Activated CD4-positive, alpha-beta T cell treated with anti-CD3 and anti-CD28 coated beads for 36 hours (primary cell): ENCODE measurements at places on chromosomes 3 and 15. TPM values are rescaled to one million over a fixed set of nuclear protein-coding genes. Genes with fewer than 3 reads are reported as not detected.

DNA sequence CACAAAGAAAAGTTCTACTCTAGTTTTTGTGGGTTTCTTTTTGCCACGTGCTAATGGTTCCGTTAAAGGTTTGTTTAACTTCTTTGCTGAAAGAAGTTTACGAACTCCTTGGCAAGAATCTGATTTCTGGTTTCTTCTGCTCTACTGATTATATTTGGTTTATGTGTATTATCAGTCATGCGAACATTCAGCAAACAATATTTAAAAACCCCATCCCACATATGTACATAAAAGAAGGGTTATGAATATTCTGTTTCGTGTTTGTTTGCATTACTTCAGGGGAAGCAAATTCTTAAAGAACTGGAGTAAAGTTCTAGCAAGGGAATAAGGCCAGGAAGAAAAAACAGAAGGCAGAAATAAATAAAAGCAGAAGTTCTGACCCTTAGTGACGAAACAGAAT lies 9.8 kb downstream of the LARS2 start:
- DNase-seq = no peak
- no peak overlapping the region for H3K27ac ChIP-seq
- peaks cover 52% of the 10 kb centered on the region for H3K36me3 ChIP-seq

KCNAB1 gene
- total RNA-seq = not detected

SEMA6D gene
- total RNA-seq = not detected

PTH1R gene
- total RNA-seq = not detected

DUOXA2 gene
- total RNA-seq = not detected

DNA sequence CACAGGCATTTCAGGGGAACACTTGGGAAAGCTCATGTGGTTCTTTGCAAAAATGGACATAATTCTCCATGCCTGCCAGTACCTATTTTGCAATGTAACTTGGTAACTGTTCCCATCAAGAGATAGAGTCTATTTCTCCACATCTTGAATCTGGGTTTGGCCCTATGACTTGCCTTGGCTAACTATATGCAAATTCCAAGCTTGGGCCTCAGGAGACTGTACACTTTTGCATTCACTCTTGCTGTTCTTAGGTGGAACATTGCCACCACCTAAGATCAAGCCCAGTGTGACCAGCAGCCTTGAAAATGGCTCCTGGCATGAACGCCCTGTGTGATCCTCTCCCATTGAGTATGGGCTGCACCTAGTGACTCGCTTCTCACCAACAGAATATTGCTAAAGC lies 19.8 kb upstream of the SMAD6 start:
- no peak for DNase-seq
- H3K4me3 ChIP-seq = no peak overlapping the region
- no peaks in the 10 kb centered on the region for H3K4me1 ChIP-seq
- no peaks in the 10 kb centered on the region for H3K27me3 ChIP-seq
- H3K36me3 ChIP-seq = no peaks in the 10 kb centered on the region

GRCh38 chr15:28977377-28978010 lies 91.7 kb downstream of the APBA2 start:
- no peak overlapping the region for H3K4me3 ChIP-seq
- H3K27me3 ChIP-seq = no peaks in the 10 kb centered on the region
- H3K36me3 ChIP-seq = peaks cover 3% of the 10 kb centered on the region
- no peak overlapping the region for H3K27ac ChIP-seq

DNA sequence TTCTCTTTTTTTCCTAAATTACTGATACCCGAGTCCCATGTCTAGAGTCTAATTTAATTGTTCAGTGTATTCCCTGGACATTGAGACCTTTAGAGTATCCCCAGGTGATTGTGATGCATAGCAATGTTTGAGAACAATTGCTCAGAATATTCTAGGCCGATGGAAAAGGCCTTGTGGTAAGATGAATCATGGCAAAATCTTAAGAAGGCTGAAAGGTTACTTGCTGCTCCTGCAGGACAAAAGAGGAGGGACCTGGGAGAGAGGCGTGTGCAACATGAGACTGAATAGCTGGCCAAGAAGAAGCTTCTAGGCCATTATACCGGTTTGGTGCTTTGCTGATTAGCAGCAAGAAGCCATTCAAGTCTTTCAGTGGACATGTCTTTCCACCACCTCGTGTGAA lies 256.6 kb downstream of the ROBO2 start:
- H3K36me3 ChIP-seq = no peaks in the 10 kb centered on the region
- H3K27me3 ChIP-seq = no peaks in the 10 kb centered on the region
- no peak for DNase-seq
- H3K4me1 ChIP-seq = no peaks in the 10 kb centered on the region

GRCh38 chr15:32881528-32881927 lies 163.7 kb downstream of the GREM1 start:
- no peak for DNase-seq
- H3K27ac ChIP-seq = no peak overlapping the region
- H3K36me3 ChIP-seq = no peaks in the 10 kb centered on the region
- H3K4me3 ChIP-seq = no peak overlapping the region

DNA sequence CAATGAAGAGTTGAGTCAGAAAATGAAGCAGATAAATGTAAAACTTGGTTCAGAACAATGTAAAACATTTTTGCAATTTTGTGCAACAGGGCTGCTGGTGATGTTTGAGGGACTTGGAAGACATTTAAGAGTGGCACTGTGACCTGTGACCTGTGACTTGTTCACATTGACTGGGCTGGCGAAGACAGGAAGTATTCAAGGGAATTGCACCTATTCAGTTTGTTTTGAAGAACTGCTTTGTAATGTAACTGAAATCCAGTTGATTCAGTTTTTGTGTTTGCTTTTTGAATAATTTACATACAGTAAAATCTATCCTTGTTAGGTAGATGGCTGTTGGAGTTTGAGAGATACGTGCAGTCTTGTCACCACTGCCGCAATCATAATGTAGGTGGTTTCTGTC lies 35.4 kb downstream of the MCTP2 start:
- H3K4me1 ChIP-seq = peaks cover 20% of the 10 kb centered on the region
- H3K36me3 ChIP-seq = peaks cover 4% of the 10 kb centered on the region
- no peak for DNase-seq
- H3K4me3 ChIP-seq = no peak overlapping the region

DNA sequence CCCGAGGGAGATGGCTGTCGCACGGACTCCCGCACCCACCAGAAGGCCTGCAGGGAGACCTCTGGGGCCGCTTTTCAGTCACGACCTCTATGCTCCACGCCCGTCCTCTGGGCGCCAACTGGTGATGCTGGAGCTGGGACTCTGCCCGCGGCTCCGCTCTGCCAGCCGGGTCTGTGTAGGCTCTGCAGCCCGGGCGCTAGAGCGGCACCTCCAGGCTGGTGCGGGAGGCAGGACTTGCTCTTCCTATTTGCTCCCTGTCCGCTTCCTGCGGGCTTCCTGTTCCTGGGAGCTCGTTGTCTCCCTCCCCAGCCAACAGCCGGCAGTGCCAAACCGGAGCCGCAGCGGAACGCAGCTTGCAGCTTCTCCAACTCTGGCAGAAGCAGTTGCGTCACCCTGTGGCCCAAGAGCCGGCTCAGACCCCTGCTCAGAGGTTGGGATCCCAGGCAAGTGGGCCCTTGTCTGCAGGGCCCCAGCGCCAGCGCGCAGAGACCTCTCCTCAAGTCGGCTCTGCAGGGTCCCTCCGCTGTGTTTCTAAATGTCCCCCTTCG lies 285.9 kb downstream of the XXYLT1 start:
- no peaks in the 10 kb centered on the region for H3K4me1 ChIP-seq
- peaks cover 16% of the 10 kb centered on the region for H3K27me3 ChIP-seq
- DNase-seq = no peak
- no peak overlapping the region for H3K4me3 ChIP-seq
- H3K36me3 ChIP-seq = no peaks in the 10 kb centered on the region
- no peak overlapping the region for H3K27ac ChIP-seq

GRCh38 chr3:183892610-183893214 lies 8.0 kb upstream of the PARL start:
- H3K27ac ChIP-seq = no peak overlapping the region
- no peak overlapping the region for H3K4me3 ChIP-seq
- no peaks in the 10 kb centered on the region for H3K36me3 ChIP-seq
- H3K4me1 ChIP-seq = no peaks in the 10 kb centered on the region
- H3K27me3 ChIP-seq = peaks cover 4% of the 10 kb centered on the region
- no peak for DNase-seq

LRRIQ4 gene
- 0.09 TPM for total RNA-seq

DNA sequence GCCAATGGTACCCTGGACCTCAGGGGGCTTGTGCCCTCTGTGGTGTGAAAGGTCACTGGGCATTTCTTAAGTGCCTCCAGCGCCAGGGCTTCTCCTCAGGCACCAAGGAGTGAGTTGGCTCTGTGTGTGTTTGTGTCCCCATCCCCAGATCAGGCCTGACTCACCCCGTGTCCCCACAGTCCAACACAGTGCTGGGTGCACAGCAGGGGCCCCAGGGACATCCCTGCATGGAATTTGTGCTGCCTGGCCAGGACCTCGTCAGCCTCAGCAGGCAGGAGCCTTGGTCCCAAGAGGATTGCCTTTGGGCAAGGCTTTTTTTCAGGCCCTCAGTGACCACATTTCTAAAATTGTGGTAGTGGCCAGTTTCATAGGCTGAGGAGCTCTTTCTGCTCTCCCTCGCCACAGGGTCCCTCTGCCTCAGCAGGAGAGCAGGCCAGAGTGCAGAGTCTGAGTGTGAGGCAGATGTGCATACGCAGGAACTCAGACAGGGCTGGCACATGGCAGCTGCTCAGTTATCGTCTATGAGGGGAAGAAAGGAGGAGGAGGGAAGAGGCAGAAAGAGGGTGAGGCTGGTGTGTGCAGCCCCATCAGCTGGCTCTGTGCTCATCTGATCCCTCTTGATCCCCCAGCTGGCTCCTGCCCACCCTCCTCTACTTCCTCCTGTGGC lies 215.6 kb downstream of the RPLP1 start:
- no peaks in the 10 kb centered on the region for H3K27me3 ChIP-seq
- no peak overlapping the region for H3K4me3 ChIP-seq
- H3K27ac ChIP-seq = no peak overlapping the region

DNA sequence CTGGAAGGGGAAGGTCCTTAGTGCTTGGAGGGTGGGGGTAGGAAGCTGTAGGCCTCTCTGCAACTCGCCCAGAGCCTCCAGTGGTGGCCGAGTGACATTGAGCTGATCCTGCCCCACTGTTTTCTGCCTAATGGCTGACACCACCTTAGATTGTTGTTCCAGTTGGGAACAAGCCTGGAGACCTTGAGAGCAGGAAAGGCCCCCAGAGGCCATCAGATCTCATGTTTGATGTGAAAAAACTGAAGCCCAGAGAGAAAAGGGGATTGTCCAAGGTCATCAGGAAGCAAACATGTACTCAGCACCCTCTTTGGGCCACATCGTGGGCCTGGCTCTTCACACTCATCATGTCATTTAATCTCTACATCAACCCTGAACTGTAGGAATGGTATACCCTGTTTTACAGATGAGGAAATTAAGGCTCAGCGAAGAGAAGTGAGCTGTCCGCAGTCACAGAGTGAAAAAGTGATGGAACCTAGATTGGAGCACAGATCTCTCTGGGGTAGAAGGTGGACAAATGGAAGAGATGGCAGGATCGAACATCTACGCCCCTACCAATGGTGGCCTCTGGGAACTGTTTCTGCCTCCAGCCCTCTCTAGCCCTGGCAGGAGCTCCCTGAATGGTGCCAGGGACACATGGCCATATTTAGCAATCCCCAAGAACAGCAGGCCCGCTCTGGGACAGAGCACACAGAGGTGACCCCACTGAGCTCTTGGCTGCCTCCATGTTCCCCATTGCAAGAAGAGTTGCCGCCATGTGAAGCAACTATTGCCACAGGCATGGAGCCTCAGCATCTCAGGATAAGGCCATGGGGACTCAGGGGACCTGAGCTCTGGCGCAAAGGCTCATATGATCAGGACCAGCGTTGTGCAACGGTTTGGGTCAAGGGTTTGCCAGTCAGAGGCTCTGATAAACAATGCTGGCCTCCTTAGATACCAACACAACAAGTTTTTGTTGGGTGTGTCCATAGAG lies 31.6 kb upstream of the TSEN2 start:
- no peak overlapping the region for H3K27ac ChIP-seq
- H3K4me1 ChIP-seq = peaks cover 10% of the 10 kb centered on the region
- H3K27me3 ChIP-seq = no peaks in the 10 kb centered on the region

CKMT1A gene
- total RNA-seq = 0.33 TPM

NR1I2 gene
- total RNA-seq = 0.40 TPM

C3orf22 gene
- total RNA-seq = not detected

NUSAP1 gene
- 206 TPM for total RNA-seq

CHCHD6 gene
- total RNA-seq = 17.7 TPM

DNA sequence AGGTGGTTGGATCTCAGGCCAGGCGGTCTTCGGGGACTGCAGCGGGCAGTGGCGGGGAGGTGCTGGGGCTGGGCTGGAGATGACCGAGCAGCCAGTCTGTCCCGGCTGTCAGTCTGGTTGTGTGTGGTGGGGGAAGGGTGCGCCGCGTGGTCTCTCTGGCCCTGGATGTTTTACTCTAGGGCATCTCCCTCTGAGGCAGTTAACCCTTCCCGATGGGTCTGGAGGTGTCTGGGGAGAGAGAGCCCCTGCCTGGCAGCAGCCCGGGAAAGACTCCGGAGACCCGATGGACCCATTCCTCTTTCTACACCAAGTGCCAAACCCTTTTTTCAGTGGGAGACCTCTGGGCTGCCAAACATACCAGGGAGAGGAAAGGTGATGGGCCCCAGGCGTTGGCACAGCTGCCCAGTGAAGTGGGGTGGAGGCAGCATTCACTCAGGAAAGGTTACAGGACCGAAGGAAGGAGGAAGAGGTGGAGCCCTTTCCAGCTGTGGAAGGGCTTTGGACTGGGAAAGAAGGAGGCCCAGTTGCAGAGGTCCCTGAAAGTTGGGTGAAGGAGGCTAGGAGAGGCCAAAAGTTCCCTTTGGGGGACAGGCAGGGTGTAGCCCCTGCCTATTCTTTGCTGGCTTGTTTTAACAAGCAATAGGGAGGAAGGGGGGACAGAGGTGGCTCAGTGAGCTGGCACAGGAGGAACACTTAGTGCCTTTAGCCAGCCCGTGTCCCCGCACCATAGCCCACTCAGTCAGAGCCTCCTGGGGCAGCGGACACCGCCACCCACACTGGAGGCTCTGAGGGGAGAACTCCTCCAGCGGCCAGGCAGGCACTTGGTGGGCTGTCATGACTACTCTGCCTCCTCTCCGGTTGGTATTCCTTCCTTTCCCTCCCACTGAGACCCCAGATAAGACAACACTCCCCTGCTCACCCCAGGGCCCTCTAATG lies 2.7 kb upstream of the BAHD1 start:
- H3K27me3 ChIP-seq = peaks cover 35% of the 10 kb centered on the region
- no peak for DNase-seq
- H3K4me1 ChIP-seq = peaks cover 33% of the 10 kb centered on the region
- H3K36me3 ChIP-seq = no peaks in the 10 kb centered on the region
- no peak overlapping the region for H3K4me3 ChIP-seq
